ENCODE measurements at places on chromosomes 13 and 19.
A peak's percentile ranks its signal among the peaks of the same experiment; 100 is the strongest.

GRCh38 chr13:76886005-76886291 is 257 bp downstream of the KCTD12 start:
- DNase-seq, result no peak

DNA sequence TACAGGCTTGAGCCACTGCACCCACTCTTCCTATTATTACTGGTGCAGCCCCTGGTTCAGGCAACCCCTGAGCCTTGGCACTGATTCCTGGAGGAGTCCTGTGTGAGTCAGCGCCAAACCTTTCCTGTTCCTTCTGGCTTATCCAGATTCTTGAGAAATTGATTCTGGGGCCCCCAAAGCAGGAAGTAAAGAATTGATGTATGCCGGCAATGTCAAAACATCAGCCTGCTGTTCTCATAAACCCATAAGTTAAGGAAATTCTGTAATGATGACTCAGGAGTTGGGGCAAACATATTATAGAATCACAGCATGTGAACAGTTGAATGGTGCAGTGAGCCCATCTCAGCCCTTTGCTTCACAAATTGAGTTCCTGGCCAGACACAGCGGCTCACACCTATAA is 1.4 kb upstream of the OR7G3 start:
- DNase-seq, result no peak

DNA sequence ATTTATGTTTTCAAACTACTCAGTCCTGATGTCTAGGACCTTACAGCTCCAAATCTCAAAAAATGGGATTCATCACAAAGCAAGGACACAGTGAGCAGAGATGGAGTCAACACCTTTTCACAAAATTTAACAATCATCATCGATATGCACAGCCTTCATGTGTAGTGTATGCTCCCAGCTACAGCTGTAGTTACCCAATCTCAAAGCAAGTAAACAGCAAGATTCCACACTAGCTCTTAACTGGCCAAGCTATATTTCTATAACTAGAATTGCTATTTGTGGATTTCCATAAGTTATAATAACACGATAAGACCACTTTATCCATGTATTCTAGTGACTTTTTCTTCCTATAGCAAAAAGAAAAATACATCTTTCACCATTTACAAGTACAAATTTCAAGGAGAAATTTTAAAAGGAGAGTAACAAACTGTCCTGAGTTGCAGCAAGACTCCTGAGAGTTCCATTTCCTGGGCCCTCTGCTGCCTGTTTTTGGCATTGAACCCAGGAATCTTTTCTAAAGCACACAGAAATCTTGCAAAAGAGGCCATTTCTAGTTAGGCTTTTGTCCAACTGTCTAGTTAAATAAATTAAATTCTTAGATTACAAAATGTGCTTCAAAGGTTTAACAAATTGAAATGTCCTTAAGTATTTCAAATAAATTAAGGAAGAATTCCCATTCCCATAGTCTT is 460.6 kb downstream of the FGF14 start:
- DNase-seq, result no peak

GRCh38 chr13:76038920-76039716 is 403.0 kb downstream of the LMO7 start:
- DNase-seq, result no peak

DNA sequence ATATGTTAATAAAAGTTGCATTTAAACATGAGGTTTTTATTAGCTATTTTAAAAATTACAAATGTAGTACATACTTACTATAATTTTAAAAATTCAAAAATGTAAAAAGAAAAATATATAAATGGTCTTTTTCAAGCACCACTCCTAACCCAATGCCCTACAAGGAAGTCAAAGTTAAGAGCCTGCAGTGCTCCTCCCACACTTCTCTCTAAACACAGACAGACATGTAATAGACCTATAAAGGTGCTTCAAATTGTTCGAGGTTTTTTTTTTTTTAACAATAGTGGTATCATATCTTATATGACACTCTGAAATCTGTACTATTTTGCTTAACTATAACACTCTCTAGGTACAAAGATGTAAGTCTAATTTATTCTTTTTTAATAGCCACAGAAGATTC is 25.4 kb downstream of the VWA8 start:
- DNase-seq, result no peak

DNA sequence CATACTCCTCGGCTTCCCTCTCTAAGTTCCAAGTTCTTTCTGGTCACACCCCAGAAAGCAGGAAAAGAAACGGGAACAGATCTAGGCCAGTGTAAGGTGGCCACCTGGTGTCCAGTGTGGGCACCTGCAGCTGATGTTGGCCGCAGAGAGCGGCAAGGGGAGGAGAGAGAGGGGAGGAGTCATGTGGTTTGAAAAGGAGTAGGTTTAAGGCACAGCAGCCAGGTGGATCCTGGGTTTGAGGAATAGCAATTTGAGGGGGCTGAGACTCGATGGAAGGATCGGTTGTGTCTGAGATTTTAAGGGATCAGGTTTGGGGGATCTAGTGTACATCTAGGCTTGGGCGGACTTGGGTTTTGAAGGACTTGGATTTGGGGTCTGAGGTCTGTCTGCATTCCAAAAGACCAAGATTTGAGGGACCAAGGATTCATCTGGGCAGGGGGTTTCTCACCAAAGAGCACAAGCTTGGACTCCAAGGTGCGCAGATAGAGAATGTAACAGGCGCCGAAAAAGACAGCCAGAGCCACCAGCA is 1.2 kb downstream of the RABAC1 start:
- DNase-seq, result peak; percentile 54

Data from NCI-H187 (cell line).